ENCODE measurements at places on chromosomes 11 and 22.

- DNase-seq: no peak
Observed at GRCh38 chr22:27637604-27638003, 164.0 kb downstream of the MN1 start.

DNA sequence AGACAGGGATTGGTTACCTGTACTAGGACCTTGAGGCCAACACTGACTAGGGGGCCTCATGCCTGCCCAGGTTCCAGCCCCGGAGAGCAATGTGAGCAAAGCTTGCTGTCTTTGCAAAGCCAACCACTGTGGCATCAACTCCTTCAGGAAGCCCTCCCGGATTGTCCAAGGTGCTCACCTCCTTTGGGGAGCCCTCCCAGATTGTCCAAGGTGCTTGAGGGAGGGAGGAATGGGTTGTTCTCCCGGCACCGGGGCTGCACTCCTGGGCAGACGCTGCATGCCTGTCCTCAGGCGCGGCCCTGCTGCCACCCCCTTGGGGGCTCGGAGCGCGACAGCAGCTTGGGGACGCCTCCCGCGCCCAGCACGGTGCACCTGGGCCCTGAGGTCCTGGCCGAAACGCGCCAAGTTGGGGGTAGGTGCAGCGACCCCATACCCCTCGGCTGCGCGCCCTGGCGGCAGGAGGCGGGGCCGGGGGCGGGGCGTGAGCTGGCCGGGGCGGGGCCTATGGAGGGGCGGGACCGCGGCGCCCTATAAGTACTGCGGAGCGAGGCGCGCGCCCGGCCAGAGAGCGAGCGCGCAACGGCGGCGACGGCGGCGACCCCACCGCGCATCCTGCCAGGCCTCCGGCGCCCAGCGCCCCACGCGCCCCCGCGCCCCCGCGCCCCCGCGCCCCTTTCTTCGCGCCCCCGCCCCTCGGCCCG is at the start of gene CD81:
Gene CD81 (plus strand): TSS at position 560 of the 701 bp plus-strand sequence. CDS start 240 bp downstream, outside the sequence.
- no peak for DNase-seq

- DNase-seq: no peak
Observed at GRCh38 chr11:14259186-14259784, 99.7 kb downstream of the RRAS2 start.

- no peak for DNase-seq
Observed at GRCh38 chr22:36333644-36334043, 54.1 kb downstream of the MYH9 start.

- DNase-seq: no peak
Observed at GRCh38 chr11:70365544-70365927, 32.8 kb upstream of the CTTN start.

DNA sequence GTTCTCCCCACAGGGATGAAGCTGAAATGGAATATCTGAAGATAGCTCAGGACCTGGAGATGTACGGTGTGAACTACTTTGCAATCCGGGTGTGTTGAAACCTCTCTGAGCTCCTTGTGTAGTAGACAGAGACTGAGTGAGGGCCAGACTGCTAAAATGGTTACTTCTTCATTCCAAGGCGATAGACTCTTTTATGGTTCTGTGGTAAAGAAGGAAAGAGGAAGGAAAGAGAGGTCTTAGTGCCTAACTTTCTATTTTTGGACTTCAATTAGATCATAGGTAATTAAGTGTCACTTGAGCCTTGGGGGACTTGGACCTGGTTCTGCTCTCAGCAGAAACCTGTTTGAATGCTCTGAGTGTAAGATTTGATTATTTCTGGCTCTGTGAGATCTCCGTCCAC is 54.7 kb downstream of the NF2 start:
- no peak for DNase-seq

DNA sequence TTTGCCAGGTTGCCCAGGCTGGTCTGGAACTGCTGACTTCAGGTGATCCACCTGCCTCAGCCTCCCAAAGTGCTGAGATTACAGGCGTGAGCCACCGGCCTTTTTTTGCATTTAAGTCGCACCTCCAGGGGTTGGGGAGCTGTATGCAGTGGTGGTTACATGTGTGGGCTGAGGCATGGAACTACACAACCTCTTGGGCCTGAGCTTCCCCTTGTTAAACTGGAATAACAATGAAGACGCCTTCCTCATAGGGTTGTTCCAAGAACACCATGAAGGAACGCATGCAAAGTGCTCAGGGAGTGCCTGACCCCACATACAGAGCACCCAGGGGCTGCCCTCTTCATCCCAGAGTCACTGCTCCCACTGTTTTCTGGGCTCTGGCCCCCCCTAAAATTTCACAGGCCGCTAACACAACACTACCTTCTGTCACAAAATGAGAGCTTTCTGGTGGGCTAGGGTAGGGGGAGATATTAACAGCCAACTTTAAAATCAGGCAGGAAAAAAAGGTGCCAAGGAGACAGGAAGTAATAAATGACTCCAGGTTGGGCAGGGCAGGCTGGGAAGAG is 1.3 kb upstream of the FAM118A start:
- DNase-seq: no peak

- no peak for DNase-seq
Observed at GRCh38 chr11:921921-922678, 3.6 kb upstream of the AP2A2 start.

- DNase-seq: no peak
Observed at GRCh38 chr11:98616098-98616655, 404.6 kb upstream of the CNTN5 start.

- DNase-seq: no peak
Observed at GRCh38 chr11:5705688-5706087, 16.1 kb downstream of the TRIM22 start.

DNA sequence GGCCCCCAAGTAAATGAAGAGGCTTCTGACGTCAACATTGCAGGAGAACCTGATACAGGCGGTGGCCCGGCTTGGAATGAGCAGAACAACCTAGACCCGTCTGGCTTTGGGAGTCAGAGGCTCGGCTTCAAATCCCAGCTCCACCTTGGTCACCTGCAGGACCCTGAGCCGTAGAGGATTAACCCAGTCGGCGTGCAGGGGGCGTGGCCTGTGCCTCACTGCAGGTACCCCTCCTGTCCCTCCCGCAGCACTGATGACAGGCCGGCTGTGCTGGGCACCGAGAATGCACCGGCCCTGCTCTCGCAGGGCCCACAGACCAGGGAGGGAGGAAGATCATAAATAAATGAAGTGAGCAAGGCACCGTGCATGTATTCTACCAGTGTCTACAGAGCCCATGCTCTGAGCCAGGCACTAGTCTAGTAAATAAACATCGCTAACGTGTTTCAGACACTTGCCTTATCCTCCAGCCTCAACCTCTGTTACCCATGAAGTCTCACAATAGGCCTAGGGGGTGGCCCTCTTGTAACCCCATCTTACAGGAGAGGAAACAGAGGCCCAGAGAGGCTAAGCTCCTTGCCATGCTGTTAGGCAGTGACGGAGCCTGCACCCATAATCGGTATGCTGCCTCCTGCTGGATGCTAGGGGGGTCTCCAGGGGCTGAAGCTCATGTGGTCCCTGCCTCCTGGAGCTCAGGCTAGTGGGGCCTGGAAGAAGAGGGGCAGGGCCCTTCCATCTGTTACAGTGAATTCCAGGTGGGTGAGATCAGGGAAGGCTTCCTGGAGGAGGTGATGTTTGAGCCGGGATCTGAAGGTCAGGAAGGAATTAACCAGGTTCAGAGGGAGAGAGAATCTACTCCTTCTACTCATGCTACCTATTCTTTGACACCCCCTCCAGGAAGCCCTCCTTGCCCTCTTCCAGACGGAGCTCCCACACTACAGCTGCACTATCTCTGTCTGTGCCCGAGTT is 53.4 kb downstream of the RTL6 start:
- no peak for DNase-seq

- no peak for DNase-seq
Observed at GRCh38 chr11:101508370-101508769, 75.4 kb downstream of the TRPC6 start.

GRCh38 chr22:37752189-37753087 is 55.3 kb upstream of the GCAT start:
- peak; percentile 79 for DNase-seq

DNA sequence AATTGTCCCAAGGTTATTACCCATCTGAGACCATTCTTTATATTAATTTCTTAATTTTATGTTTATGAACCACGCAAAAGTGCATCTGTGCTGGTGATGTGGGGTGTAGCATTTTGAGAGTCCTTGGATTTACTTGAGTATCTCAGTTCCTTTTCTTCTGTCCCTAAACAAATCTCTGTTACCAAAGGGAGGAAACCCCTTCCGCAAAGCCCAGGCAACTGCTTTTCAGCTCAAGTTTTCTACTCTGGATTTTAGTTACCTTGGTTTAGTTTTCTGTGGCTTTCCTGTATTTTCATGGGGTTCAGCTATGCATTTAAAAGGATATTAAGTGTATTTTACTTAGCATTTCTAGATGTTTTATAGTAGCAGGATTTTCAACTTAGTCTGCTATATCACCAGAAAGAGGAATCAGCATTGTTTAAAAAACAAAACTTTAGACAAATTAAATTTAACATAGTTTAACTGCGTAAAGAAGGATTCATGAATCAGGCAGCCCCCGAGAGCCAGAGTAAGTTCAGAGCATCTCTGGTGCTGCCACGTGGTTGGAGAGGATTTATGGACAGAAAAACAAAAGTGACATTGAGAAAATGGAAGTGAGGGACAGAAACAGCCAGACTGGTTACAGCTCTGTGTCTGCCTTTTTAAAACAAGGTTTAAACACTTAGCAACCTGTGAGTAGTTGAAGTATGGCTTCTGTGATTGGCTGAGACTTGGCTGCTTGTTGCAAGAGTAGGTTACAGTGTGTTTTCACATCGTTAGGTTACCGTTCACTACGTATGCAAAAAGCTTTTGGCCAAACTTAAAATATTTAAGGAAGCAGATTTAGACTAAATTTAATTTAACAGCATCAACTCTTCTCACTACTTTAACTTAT is 9.6 kb downstream of the ADM start:
- no peak for DNase-seq

GRCh38 chr11:112583261-112583893 is 322.7 kb upstream of the PLET1 start:
- DNase-seq: no peak

- peak; percentile 34 for DNase-seq
Observed at GRCh38 chr22:41966607-41967240, 2.5 kb upstream of the SEPTIN3 start.

DNA sequence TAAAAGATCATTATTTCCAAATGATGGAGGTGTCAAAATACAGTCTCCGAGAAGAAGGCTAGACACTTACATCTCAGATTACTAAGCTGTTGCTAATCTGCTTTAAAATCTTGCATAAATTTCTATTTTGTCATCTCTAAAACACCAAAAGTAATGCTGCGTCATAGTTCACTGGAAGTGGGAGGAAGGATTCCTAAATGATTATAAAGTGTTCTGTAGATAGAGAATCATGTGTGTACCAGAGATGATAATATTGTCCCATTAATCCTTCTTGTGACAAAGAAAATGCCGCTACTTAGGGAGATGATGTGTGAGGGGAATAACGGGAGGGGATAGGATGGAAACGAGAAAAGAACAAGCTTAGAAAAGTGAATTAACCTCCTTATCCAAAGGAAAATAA is 268.6 kb downstream of the JRKL start:
- DNase-seq: no peak

GRCh38 chr11:118911880-118912741 is 13.6 kb downstream of the BCL9L start:
- DNase-seq: no peak

DNA sequence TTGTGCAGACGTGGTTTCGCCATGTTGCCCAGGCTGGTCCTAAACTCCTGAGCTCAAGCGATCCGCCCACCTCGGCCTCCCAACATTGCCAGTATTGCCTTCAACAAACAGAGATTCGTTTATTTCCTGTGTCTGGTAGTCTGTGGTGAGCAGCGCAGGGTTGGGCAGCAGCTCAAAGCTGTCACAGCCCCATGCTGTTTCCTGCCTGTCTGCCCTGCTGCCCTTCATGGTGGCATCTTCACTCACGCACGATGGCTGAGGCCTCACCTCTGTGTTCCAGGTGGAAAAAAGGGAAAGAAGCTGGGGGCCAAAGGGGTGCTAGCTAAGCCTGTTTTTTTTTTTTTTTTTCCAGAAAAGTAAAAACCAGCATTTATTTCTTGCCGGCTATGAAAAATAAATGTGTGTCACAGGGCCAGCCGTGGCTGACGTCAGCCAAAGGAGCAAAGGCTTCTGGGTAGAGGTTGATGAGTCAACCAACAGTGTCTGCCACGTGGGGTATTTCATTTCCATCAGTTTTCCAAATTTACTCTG is 28.8 kb downstream of the TBC1D22A start:
- DNase-seq: peak; percentile 5

DNA sequence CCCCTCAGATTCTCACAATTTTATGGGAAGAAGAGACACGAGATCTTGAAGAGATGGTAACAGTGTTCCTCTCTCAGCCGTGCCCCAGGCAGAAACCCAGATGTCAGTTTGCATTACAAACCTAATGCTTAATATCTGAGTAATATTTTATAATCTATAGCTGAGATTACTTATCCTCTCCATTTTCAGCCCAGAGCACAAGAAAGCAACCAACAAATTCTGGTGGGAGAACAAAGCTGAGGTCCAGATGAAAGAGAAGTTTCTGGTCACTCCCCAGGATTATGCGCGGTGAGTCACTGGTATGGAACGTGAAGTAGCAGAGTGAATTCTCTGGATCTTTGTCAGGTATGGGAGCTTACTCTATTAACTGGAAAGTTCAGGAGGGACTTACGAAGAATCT is 884 bp downstream of the CENATAC start:
- no peak for DNase-seq

DNA sequence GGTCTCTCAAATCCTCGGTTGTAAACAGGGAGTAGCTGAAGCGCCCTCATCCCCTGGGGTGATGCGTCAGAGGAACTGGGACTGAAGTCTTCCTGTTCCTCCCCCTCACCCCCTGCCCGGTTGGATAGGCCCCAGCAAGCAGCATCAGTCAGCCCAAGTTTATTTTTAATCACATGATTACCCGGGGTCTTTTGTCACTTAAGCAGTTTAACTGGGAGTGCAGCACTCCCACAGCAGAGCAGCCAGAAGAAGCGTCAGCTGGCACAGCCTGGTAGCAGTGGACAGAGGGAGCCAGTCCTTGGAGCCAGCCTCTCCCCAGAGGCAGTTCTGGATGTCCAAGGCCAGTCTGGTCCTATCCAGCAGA is 342.1 kb downstream of the CTTN start:
- DNase-seq: no peak

GRCh38 chr11:109648804-109649203 is 226.8 kb downstream of the C11orf87 start:
- no peak for DNase-seq

- DNase-seq: no peak
Observed at GRCh38 chr22:43171019-43171491, 15.9 kb downstream of the TTLL12 start.

GRCh38 chr11:94647926-94648325 is 80.8 kb downstream of the PIWIL4 start:
- DNase-seq: no peak

All from brain pericyte (primary cell).